ENCODE measurements at places on chromosomes 3 and 15.

DNA sequence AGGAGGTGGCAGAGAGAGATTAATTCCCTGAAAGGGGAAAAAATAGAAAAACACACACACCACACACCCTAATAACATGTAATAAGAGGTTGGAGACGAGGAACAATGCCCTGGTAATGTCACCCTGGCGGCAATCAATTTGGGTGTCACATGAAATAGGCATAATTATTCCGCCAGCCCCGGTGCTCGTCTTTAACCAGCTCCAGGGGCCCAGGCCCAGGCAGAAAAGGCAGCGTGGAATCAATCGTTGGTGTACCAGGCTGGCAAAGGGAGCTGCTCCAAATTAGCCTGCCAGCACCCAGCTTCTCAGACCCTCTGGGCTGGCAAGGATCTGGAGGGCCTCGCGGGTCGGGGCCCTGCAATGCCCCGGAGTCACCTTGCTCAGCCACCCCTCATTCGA lies 5.6 kb downstream of the LINGO1 start:
- no peak for DNase-seq

GRCh38 chr3:30622047-30622545 lies 15.7 kb downstream of the TGFBR2 start:
- DNase-seq, result no peak

DNA sequence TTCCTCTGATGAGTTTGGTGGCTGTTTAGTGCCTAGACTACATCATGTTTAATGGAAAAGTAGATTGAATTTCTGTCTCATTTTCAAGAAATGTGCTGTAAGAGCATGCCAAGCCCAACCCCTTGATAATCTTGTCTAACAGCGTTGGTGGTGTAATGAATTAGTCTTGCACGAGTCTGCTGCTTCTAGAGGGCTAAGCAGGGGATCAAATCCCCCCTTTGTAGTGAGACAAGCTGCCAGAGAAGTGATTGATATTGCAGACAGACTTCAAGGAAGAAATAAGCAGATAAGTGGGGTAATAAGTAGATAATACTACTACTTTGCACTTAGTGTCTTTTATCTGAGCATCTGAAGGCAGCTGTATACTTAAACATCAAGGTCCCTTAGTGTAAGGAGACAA lies 141.4 kb downstream of the TP63 start:
- DNase-seq, result no peak

GRCh38 chr3:134666885-134667284 lies 16.1 kb upstream of the KY start:
- DNase-seq, result no peak

- DNase-seq, result no peak
Observed at GRCh38 chr3:127860211-127860696, 37.9 kb upstream of the MGLL start.

DNA sequence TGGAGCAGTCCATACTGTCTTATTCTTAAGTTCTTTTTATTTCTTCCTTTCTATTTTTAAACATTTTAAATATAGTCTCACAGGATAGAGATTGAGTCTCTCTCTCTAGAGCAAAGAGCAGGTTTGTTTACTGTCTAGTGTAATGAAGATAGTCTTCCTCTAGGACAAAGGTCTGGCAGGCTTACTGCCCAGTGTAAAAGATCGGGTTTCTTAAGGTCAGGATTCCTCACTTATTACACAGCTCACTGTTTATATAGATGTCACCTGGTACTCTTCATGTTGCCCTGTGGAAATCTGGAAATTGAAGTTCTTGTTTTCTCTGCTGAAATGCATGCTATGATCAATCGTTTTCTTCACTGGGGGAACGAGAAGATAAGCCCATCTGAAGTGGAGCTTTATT lies 76.0 kb downstream of the ZBBX start:
- DNase-seq, result no peak

DNA sequence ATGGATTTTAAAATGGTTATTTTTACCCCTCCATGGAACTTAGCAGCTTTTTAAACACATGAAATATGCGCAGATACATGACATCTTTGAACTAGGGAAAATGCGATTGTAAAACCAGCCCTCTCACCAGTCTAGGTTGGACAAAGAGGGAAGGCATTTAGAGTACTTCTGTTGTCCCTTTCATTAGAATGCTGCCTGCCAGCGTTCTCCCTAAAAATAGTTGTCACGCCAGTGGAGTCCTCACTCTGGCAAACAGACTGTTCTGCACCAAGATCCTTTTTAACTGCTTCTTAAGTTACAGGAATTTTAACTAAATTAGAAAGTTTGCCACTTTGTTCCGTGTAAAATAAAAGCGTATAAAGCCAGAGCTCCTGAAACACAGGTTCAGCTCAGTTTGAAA lies 295.3 kb downstream of the VPS13C start:
- no peak for DNase-seq

DNA sequence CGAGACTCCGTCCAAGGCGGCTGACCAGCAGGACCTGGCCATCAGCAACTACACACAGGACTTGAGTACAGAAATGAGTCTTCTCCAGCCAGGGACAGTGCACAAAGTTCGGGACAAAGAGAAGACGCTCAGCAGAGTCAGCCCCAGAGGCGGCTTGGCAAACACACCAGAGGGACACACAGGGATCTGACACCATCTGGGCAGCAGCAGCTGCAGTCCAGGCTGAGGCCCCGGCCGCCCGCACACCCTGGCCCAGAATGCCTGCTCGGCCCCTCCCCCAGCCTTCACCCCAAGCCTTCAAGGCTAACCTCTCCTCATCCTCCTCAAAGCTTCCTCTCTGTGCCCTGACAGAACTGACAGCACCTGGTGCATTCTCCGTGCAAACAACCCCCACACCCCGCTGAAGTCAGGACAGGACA lies 61.1 kb downstream of the XXYLT1 start:
- DNase-seq, result no peak
